ENCODE measurements at places on chromosomes 5 and 9.

DNA sequence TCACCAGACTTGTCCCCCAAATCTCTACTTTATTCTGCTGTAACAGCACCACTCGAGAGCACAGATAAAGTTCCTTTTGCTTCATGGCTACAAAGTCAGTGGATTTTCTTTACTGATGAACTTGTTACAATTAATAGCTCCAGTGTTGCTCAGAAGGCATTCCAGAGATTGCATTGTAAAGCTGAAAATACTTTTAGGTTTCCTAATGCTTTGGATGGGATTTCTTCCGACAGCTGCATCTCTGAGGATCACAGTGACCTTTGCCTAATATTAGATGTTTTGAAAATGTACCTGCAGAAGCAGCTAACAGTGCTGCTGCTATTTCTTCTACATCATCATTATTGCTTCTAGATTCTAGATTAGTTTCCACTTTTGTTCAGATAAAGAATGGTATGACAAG is 58.8 kb upstream of the TMEM171 start:
- H3K27me3 ChIP-seq: peaks cover 5% of the 10 kb centered on the region
- no peak for DNase-seq
- H3K4me1 ChIP-seq: no peaks in the 10 kb centered on the region
- no peaks in the 10 kb centered on the region for H3K36me3 ChIP-seq
- no peak overlapping the region for H3K27ac ChIP-seq

DNA sequence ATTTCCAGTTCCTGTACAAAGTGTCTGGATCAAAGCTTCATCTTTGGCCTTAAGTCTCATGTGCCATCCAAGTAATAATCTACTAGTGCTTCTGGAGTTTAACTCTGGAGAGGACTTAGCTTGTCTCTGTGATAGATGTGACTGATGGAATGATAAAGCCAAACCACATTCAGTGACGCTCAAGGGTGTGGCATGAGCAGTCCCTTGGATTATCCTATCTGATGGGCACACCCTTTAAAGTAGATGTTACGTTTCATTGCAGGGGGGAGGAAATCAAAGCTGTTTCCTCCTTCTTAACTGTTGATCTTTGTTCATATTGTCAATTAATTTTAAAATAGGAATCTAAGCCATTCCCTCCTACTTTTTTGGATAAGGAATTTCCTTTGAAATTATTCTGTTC is 8.5 kb upstream of the EGFLAM start:
- H3K27ac ChIP-seq: no peak overlapping the region
- no peak overlapping the region for H3K4me3 ChIP-seq
- H3K4me1 ChIP-seq: no peaks in the 10 kb centered on the region
- no peak for DNase-seq
- no peaks in the 10 kb centered on the region for H3K36me3 ChIP-seq
- peaks cover 14% of the 10 kb centered on the region for H3K27me3 ChIP-seq

- no peaks in the 10 kb centered on the region for H3K36me3 ChIP-seq
- peaks cover 10% of the 10 kb centered on the region for H3K27me3 ChIP-seq
- no peaks in the 10 kb centered on the region for H3K4me1 ChIP-seq
- no peak for DNase-seq
Observed at GRCh38 chr5:83492331-83492730, 20.8 kb downstream of the VCAN start.

DNA sequence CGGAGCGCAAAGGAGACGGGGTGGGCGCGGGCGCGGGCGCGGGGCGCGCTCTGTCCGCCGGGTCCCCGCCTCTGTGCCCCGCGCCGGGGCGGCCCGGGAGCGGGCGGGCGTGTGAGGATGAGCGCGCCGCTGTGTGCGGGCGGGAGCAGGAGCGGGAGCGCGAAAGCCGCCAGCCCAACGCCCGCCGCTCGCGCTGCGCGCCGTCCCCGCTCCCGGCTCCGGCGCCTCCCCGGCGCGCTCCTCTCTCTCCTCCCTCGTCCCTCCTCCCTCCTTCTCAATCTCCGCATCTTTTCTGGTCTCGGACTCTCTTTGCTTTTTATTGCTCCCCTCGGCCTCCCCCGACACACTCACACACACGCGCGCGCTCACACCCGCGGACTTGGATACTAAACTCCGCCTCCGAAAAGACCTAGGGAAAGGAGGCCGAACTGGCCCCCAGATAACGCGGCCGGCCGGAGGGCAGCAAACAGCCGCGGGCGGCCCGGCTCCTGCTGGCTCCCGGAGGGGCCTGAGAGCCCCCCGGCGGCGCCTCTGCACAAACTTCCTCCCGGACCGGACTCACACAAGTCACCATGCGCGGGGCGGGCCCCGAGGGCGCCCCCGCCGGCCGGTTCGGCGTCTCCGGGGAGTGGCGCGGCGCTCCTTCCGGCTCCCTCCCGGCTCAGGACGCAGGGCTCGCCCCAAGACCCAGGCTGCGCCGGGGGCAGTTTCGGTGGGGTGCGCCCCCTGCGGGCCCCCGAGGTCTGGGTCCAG is at the start of gene FIBCD1:
Gene FIBCD1 (minus strand): TSS at position 596 of the 753 bp plus-strand sequence. CDS start 640 bp downstream, outside the sequence.
- H3K4me1 ChIP-seq: peaks cover 5% of the 10 kb centered on the region
- DNase-seq: peak; percentile 53
- H3K27me3 ChIP-seq: peaks cover 79% of the 10 kb centered on the region
- H3K27ac ChIP-seq: no peak within 1 kb of the TSS
- peak within 1 kb of the TSS; percentile 77 for H3K4me3 ChIP-seq

DNA sequence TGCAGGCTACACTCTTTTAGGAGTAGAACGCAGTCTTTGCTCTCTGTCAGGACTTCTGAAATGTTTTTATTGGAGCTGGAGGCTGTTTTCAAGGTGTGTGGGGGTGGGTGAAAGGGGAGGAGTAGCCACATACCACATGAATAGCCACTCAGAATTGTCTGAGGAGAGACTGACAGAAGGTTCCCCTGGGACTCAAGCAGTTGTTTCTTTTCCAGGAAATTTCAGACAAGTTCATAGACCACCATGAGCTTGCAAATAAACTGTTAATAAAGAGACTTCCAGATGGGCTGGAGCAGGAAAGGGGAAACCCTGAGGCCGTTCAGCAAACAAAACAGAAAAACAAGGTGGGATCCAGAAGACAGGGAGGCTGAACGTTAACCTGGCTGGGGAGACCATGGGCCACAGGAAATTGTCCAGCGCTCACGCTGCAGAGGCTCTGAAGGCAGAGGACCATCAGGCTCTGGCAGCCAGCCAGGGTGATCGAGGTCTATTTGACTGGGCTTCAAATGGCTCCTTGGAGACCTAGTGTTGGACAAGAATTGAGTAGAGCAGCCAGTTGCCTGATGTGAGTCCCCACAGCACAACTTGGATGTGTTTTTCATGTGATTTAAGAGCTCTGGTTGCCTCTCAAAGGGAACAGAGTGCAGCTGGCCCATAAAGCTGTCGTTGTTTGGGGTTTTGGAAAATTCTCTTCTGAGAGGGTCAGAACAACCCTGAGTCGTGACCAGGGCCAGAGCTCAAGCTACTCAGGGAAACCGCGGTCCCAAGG is 159.2 kb upstream of the RAI14 start:
- no peak overlapping the region for H3K4me3 ChIP-seq
- H3K27me3 ChIP-seq: peaks cover 7% of the 10 kb centered on the region
- H3K27ac ChIP-seq: no peak overlapping the region
- H3K4me1 ChIP-seq: peaks cover 12% of the 10 kb centered on the region
- DNase-seq: no peak

DNA sequence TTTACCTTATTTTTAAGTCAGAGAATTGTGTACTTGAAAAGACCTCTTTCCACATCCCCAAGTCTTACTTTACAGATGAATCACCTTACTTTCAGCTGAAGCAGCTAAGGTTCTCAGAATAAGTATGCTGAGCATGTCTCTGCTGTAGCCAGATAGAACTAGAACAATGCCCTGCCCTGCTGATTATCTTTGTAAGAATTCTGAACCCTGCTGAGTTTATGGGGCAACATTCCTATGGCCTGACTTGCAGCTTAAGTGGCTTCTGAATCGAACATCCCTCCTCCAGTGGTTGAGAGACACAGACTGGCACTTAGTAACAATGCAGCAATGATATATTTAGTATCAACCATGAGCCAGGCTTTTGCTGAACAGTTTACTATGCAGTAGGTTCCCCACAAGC is 592.0 kb upstream of the WWC1 start:
- no peaks in the 10 kb centered on the region for H3K36me3 ChIP-seq
- H3K27ac ChIP-seq: no peak overlapping the region
- H3K4me1 ChIP-seq: no peaks in the 10 kb centered on the region
- no peak overlapping the region for H3K4me3 ChIP-seq
- no peaks in the 10 kb centered on the region for H3K27me3 ChIP-seq

DNA sequence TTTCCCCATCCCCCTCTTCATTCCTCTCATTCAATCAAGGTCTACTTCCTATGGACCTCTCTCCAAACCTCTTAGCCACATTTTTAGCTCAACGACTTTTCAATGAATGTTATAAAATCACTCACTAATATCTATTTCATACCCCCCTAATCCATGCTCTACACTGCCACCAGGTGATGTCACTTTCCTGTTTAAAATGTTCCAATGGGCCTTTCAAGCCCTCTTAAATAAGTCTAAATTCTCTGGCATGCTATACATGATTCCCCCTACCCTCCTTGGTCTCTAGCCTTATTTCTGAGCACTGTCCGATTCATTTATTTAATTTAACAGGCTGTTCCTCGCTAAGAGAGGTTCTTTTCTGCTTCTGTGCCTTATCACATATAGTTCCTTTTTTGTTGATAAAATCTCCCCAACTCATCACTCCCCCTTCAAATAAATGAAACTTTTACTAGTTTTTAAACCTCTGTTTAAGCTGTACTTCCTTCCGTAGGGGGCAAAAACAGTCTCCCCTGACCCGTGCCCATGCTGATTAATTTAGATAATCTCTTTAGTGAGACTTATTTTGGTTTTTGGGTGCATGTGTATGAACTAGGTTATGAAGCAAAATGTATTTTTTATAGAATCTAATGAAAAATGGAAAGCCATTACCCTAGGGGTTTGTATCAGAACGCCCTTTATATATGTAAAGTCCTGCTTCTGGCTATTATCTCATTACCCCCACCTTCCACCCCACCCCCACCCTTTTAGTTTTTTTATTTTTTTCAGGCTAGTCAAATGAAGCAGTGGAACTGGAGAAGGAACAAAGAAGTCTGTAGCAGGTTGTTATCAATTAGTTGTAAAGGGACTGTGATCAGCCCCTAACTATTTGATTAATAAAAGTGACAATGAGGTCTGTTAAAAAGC is 9.0 kb downstream of the ABHD17B start:
- H3K4me1 ChIP-seq: peaks cover 50% of the 10 kb centered on the region
- H3K27me3 ChIP-seq: no peaks in the 10 kb centered on the region
- H3K4me3 ChIP-seq: no peak overlapping the region

DNA sequence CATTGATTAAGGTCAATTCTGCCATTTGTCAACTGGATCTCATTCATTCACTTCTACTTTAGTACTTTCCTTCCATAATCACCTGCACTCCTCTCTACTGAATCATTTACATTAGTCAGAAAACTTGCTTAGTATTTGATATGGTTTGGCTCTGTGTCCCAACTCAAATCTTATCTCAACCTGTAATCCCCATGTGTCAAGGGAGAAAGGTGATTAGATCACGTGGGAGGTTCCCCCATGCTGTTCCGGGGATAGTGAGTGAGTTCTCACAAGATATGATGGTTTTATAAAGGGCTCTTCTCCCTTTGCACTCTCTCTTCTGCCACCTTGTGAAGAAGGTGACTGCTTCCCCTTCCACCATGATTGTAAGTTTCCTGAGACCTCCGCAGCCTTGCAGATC is 23.7 kb upstream of the UGCG start:
- DNase-seq: no peak
- H3K4me3 ChIP-seq: no peak overlapping the region
- no peaks in the 10 kb centered on the region for H3K36me3 ChIP-seq

- no peak overlapping the region for H3K4me3 ChIP-seq
- no peak for DNase-seq
- H3K4me1 ChIP-seq: no peaks in the 10 kb centered on the region
Observed at GRCh38 chr5:1325870-1326531, 18.9 kb downstream of the CLPTM1L start.

GRCh38 chr9:98598861-98599260 is 109.9 kb downstream of the GABBR2 start:
- no peaks in the 10 kb centered on the region for H3K27me3 ChIP-seq
- no peaks in the 10 kb centered on the region for H3K36me3 ChIP-seq
- no peak overlapping the region for H3K27ac ChIP-seq
- H3K4me3 ChIP-seq: no peak overlapping the region
- no peaks in the 10 kb centered on the region for H3K4me1 ChIP-seq

- H3K4me1 ChIP-seq: peaks cover 24% of the 10 kb centered on the region
- H3K27me3 ChIP-seq: no peaks in the 10 kb centered on the region
- H3K36me3 ChIP-seq: peaks cover 30% of the 10 kb centered on the region
- peak; percentile 62 for DNase-seq
Observed at GRCh38 chr5:80837679-80838078, 122.5 kb upstream of the RASGRF2 start.

DNA sequence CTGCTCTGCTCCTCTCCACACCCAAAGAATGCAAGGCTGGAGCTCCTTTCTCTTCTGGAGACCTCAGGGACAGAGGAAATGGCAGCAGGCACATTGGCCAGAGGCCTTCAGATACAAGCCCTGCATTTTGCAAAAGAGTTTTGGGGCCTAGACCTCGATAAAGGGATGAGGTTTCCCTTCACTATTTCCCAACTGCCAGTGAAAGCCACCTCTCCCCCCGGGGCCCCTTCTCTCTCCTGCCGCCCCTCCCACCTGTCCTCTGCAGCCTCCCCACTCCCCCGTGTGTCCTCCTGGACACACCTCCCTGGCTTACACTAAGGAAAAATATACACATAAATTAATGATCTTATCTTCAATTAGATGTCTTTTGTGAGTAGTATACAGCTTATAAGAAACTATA is 21.3 kb upstream of the LMNB1 start:
- peaks cover 37% of the 10 kb centered on the region for H3K4me1 ChIP-seq
- H3K27ac ChIP-seq: no peak overlapping the region
- DNase-seq: no peak
- no peak overlapping the region for H3K4me3 ChIP-seq
- H3K27me3 ChIP-seq: no peaks in the 10 kb centered on the region

- H3K36me3 ChIP-seq: no peaks in the 10 kb centered on the region
- H3K27ac ChIP-seq: no peak overlapping the region
Observed at GRCh38 chr9:98403715-98404114, 148.3 kb upstream of the TBC1D2 start.

GRCh38 chr5:109688630-109688969 is 1.1 kb upstream of the MAN2A1 start:
- H3K27ac ChIP-seq: peak overlapping the region; percentile 95
- H3K4me3 ChIP-seq: peak overlapping the region; percentile 87
- H3K4me1 ChIP-seq: peaks cover 27% of the 10 kb centered on the region
- no peaks in the 10 kb centered on the region for H3K27me3 ChIP-seq
- DNase-seq: no peak
